ENCODE measurements at places on chromosomes 2 and 18. TPM values are rescaled to one million over a fixed set of nuclear protein-coding genes. Genes with fewer than 3 reads are reported as not detected.

- H3K4me3 ChIP-seq: no peak overlapping the region
- no peak overlapping the region for H3K27ac ChIP-seq
- H3K4me1 ChIP-seq: peaks cover 15% of the 10 kb centered on the region
Observed at GRCh38 chr18:80105369-80106167, 3.5 kb upstream of the ADNP2 start.

DNA sequence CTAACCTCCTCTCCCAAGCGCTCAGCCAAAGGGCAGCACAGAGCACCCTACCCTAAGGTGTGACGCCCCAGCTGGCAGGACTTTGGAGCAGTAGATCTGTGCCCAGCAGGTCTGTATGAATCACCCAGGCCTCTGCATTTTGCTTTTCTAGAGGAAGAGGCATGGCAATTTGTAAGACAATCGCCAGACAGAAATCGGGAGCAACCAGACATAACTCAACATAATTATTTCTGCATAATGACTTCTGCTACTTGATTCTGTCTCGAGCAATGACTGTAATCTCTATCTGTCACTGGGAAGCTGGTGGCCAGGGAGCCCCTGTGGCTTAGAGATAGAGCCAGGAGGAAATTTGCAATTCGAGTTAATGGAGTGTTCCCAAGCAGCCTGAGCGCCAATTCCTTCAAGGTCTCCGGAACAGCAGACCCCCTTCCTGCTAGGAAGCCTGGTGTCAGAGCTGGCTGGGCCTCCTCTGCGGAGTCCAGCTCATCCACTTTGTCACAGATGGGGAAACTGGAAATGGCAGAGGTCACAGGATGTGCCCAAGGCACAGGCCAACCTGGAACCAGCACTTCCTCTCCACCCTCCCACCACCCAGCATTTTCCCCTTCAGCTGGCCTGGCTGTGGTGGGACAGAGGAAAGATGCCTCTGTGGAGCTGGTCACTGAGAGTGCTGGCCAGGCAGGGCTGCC is 55.0 kb downstream of the ODC1 start:
- H3K36me3 ChIP-seq: no peaks in the 10 kb centered on the region
- no peak for DNase-seq
- H3K27ac ChIP-seq: no peak overlapping the region
- H3K4me3 ChIP-seq: no peak overlapping the region
- peaks cover 19% of the 10 kb centered on the region for H3K4me1 ChIP-seq

- no peaks in the 10 kb centered on the region for H3K36me3 ChIP-seq
- no peak overlapping the region for H3K27ac ChIP-seq
- no peaks in the 10 kb centered on the region for H3K27me3 ChIP-seq
- H3K4me3 ChIP-seq: no peak overlapping the region
- peaks cover 5% of the 10 kb centered on the region for H3K4me1 ChIP-seq
Observed at GRCh38 chr2:223046470-223047040, 5.4 kb upstream of the KCNE4 start.

DNA sequence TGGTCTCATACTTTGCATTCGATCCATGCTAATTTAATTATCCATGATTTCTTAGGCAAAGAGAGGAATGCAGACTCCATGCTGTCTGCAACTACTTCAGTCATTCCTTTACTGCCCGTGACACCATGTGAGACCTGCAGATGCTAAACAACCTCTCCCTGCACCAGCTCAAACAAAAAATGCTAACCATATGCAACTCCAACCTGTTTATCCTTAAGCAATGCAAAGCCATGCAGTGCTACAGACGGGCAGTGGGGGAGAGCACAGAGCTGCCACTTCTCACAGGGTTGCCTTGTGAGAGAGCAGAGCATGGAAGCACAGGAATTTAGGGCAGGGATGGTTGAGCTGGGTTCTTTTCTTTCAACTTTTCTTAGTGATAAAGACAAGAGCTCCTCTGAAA is 74.9 kb upstream of the KLHL14 start:
- H3K4me1 ChIP-seq: no peaks in the 10 kb centered on the region
- H3K27ac ChIP-seq: no peak overlapping the region
- H3K27me3 ChIP-seq: no peaks in the 10 kb centered on the region
- H3K36me3 ChIP-seq: no peaks in the 10 kb centered on the region
- H3K4me3 ChIP-seq: no peak overlapping the region
- no peak for DNase-seq

DNA sequence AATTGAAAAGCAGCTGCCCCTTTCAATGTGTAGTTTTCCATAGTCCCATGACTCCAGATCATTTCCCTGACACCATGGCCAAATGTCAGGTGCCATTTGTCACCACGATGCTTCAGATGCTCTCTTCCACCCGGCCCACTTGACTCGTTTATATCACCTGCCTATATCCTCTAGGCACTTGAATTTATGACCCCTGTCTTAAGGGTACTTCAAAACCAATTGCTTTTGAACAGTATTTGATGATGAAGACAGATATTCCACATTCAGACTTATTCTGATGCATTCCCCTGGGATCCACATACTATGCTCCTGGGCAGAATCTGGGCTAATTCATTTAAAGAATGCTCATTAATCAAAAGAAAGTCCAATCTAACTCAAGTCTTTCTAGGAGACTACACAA is 16.9 kb upstream of the RHBDD1 start:
- H3K36me3 ChIP-seq: no peaks in the 10 kb centered on the region
- no peak overlapping the region for H3K27ac ChIP-seq
- H3K27me3 ChIP-seq: no peaks in the 10 kb centered on the region
- no peak for DNase-seq
- H3K4me3 ChIP-seq: no peak overlapping the region

GRCh38 chr2:155485141-155485842 is 786.8 kb downstream of the KCNJ3 start:
- no peak overlapping the region for H3K4me3 ChIP-seq
- H3K27ac ChIP-seq: no peak overlapping the region
- no peaks in the 10 kb centered on the region for H3K36me3 ChIP-seq
- H3K27me3 ChIP-seq: no peaks in the 10 kb centered on the region
- H3K4me1 ChIP-seq: no peaks in the 10 kb centered on the region
- DNase-seq: no peak

- no peak overlapping the region for H3K4me3 ChIP-seq
- no peak for DNase-seq
- no peaks in the 10 kb centered on the region for H3K36me3 ChIP-seq
- no peak overlapping the region for H3K27ac ChIP-seq
Observed at GRCh38 chr18:63135101-63135500, 184.5 kb downstream of the BCL2 start.

- no peaks in the 10 kb centered on the region for H3K27me3 ChIP-seq
- H3K27ac ChIP-seq: peak overlapping the region; percentile 2
- H3K4me1 ChIP-seq: peaks cover 65% of the 10 kb centered on the region
- H3K4me3 ChIP-seq: no peak overlapping the region
Observed at GRCh38 chr2:70471129-70471528, 82.5 kb downstream of the TGFA start.

DNA sequence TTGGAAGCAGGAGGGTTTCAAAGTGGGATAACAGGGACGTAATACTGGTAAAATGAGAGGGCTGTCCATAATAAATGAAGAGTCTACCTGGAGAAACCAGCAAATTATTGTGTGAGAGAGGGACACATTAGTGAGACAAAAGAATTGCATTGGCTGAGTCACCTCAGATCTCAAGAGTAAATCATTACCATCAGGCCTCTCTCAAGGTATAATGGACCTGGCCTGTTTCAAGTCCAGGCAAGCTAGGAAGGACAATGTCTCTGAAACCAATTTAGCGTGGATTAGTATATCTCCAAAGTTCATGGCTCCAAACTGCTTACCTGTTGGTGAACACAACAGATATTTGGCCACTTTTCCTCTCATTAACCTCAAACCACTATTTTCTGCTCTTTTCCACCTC is 471.4 kb downstream of the CMPK2 start:
- DNase-seq: no peak
- no peaks in the 10 kb centered on the region for H3K27me3 ChIP-seq
- no peak overlapping the region for H3K4me3 ChIP-seq
- no peak overlapping the region for H3K27ac ChIP-seq

GRCh38 chr2:174428214-174428613 is 32.7 kb downstream of the SCRN3 start:
- no peak overlapping the region for H3K27ac ChIP-seq
- DNase-seq: no peak
- no peaks in the 10 kb centered on the region for H3K27me3 ChIP-seq
- H3K36me3 ChIP-seq: peaks cover 14% of the 10 kb centered on the region
- H3K4me3 ChIP-seq: no peak overlapping the region

DNA sequence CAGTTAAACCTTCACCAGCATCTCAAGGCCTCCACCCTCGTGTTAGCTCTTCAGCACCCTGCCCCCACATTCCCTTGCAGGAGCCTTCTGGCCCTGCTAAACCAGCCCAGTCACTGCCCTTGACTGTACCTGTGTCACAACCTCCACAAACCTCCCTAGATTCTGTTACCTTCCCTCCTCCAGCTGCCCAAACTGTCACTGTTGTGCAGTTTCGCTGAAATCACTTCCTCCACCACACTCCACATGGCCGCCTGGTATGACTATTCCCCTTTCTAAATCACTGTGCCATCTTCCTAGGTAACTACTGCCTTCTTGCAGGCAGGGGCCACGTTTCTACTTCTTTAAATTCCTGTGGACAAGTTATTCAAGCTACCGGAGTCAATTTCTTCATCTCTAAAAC is 160.2 kb downstream of the GALNT14 start:
- H3K27ac ChIP-seq: no peak overlapping the region
- H3K36me3 ChIP-seq: no peaks in the 10 kb centered on the region
- no peak for DNase-seq
- H3K4me3 ChIP-seq: no peak overlapping the region
- no peaks in the 10 kb centered on the region for H3K4me1 ChIP-seq
- no peaks in the 10 kb centered on the region for H3K27me3 ChIP-seq

GRCh38 chr2:119315241-119315925 is 51.3 kb downstream of the C2orf76 start:
- H3K4me3 ChIP-seq: no peak overlapping the region
- no peak for DNase-seq
- no peaks in the 10 kb centered on the region for H3K4me1 ChIP-seq
- no peaks in the 10 kb centered on the region for H3K27me3 ChIP-seq
- H3K27ac ChIP-seq: no peak overlapping the region

DNA sequence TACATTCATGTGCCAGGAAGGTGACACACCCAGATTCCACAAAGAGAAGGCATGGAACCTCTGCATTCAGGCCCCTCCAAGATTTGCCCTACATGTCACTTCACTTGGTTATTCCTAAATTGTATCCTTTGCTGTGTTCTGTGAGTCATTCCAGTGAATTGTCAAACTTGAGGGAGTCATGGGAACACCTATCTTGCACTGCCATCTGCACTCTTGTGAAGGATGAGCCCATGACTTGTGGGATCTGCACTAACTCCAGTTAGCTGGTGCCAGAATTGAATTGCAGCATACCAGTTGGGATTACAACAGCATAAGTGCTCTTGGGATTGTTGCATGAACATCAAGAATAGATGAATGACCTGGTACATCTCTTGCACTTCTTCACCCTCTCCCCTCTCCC is 1288.0 kb upstream of the ZEB2 start:
- H3K36me3 ChIP-seq: no peaks in the 10 kb centered on the region
- H3K27ac ChIP-seq: no peak overlapping the region
- no peaks in the 10 kb centered on the region for H3K27me3 ChIP-seq
- H3K4me1 ChIP-seq: no peaks in the 10 kb centered on the region
- no peak for DNase-seq

- H3K4me1 ChIP-seq: no peaks in the 10 kb centered on the region
- H3K27me3 ChIP-seq: no peaks in the 10 kb centered on the region
- H3K36me3 ChIP-seq: no peaks in the 10 kb centered on the region
- H3K4me3 ChIP-seq: no peak overlapping the region
- no peak overlapping the region for H3K27ac ChIP-seq
- no peak for DNase-seq
Observed at GRCh38 chr2:119180892-119181291, 22.3 kb upstream of the C1QL2 start.

- no peak overlapping the region for H3K4me3 ChIP-seq
- no peaks in the 10 kb centered on the region for H3K36me3 ChIP-seq
- no peaks in the 10 kb centered on the region for H3K4me1 ChIP-seq
- H3K27me3 ChIP-seq: no peaks in the 10 kb centered on the region
Observed at GRCh38 chr2:173568054-173568453, 213.4 kb downstream of the CDCA7 start.

DNA sequence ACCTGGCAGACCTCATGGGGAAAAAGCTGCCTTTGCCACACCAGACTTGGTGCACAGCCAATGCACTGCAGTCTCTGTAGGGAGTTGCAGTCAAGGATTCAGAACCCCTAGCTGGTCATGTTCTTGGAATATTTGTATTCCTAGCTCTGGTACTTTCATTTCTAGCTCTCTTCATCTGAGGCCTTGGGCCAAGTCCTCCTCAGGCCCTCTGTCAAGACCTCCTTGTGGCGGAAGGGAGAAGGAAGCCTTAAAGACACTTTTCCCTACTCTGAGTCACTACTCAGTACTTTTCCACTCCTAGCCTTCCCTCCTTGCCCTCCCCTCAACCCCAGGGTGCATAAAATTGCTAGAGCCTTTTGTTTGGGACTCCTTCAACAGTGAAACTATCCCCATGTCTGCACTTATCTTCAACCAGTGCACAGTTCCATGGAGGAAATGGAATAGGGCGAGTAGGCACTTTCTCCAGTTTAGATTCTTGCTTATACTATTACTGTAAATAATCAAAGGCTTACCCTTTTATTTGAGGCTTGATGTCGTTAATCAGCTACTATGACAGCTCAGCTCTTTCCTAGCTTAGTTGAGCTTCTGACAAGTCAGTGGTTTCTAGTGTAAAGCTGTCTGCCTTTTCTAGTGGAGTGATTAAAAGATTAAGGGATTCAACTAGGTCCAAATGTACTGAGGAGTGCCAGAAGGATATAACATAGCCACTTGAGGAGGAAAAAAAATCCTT is 15.8 kb downstream of the M1AP start:
- H3K36me3 ChIP-seq: no peaks in the 10 kb centered on the region
- H3K4me1 ChIP-seq: no peaks in the 10 kb centered on the region
- H3K27me3 ChIP-seq: peaks cover 3% of the 10 kb centered on the region
- no peak overlapping the region for H3K27ac ChIP-seq
- DNase-seq: no peak

FOXD4L1 gene
- total RNA-seq: not detected

GKN2 gene
- not detected for total RNA-seq

C2orf15 gene
- total RNA-seq: 1.3 TPM

PSMA8 gene
- not detected for total RNA-seq

TPRKB gene
- 22.8 TPM for total RNA-seq

CYB5A gene
- total RNA-seq: 13.0 TPM

IL36A gene
- not detected for total RNA-seq
